Fibroblast of lung (primary cell): ENCODE measurements at places on chromosomes 11 and 22.

DNA sequence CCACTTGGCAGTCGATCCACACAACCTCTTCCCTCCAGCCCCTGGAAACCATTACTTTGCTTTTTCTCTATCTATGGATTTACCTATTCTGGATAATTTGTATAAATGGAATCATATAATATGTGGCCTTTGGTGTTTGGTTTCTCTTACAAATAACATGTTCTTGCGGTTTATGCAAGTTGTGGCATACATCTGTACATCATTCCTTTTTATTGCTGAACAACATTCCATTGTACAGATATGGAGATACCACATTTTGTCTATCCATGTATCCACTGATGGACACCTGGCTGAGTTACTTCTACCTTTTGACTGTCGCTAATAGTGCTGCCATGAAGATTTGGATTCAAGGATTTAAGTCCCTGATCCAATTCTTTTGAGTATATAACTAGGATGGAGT lies 25.1 kb downstream of the SMCO4 start:
- no peak for DNase-seq

- DNase-seq, result no peak
Observed at GRCh38 chr11:63908631-63909401, 8.1 kb downstream of the RCOR2 start.

DNA sequence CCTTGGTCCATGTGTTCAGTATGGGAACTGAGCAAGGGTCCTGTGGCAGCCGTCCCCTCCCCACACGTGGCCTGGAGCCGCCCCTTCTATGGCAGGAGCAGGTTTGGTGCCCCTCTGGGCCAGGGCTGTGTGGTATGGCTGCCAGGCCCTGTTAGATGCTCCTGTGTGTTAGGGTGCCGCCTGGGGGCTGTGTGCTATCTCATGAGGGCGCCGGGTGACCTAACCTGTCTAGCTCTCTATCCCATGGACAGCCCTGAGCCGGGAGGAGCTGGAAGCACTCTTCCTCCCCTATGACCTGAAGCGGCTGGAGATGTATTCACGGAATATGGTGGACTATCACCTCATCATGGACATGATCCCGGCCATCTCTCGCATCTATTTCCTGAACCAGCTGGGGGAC lies 34.7 kb downstream of the NAT10 start:
- no peak for DNase-seq

GRCh38 chr11:127390465-127390864 lies 389.9 kb upstream of the KIRREL3 start:
- DNase-seq, result no peak

- no peak for DNase-seq
Observed at GRCh38 chr11:100857236-100858005, 170.3 kb downstream of the ARHGAP42 start.

GRCh38 chr22:30036656-30037055 lies 43.6 kb upstream of the HORMAD2 start:
- DNase-seq, result no peak

GRCh38 chr11:44096360-44097185 lies 1.1 kb downstream of the EXT2 start:
- no peak for DNase-seq

GRCh38 chr11:76781807-76782530 lies 1.2 kb upstream of the TSKU start:
- no peak for DNase-seq

DNA sequence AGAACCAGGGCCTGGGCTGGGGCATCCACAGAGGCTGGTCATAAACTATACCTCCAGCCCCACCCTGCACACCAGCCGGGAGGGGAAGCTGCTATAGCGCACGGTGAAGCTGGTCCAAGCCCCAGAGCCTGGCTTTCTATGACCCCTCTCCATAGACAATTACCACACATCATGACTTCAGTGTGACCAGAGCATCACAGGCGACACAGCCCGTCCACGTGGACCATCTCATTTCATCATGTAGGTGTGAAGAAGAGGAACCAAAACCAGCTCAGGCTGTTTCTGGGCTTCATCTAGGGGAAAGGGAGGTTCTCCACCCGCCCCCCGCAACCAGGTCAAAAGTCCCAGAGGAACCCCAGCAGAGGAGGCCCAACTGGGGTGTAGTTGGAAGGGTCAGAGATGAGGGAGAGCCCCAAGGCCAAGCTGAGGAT lies 3.0 kb downstream of the CXCR5 start:
- no peak for DNase-seq

DNA sequence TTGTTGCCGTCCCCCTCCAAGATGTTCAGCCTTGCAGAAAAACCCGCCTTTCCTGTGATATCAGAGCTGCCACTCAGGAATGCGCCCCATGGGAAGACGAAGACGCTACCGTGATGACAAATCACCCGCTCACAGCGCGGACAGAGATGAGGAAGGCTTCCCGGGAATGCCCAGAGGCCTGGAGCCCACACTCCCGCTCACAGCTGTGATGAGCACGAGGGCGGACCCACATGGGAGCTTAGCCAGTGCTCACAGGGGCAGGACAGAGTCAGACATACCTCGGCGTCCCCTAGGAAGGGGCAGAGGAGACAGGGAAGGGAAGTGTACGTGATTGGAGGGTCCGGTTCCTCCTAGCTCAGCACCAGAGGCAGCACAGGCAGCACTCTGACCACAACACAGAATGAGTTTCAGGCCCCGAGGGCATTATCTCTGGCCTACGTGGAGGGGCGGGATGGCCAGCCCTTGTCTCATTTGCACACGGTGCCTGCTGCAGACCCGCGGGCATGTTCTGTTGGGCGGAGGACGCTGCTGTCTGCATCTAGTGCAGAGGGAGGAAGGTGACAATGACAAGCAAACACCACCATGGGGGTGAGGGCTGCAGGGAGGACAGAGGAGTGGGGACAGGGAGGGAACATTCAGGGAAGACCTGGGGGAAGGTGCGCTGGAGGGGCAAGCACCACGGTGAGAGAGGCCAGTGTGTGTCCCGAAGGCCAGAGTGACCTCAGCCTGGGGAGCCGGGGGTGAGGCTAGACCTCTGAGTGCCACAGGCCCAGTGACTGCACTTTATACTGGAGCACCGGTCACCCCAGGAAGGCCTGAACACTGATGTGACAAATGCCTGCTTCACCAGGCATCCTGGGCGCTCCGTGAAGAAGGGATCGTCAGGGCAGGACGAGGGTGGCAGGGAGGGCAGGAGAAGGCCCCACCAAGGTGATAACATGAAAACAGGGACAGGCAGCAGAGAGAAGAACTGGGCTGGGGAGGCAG lies 79.6 kb downstream of the CELSR1 start:
- DNase-seq, result peak; percentile 87

GRCh38 chr11:64229744-64230170 lies 591 bp upstream of the DNAJC4 start:
- DNase-seq, result no peak

DNA sequence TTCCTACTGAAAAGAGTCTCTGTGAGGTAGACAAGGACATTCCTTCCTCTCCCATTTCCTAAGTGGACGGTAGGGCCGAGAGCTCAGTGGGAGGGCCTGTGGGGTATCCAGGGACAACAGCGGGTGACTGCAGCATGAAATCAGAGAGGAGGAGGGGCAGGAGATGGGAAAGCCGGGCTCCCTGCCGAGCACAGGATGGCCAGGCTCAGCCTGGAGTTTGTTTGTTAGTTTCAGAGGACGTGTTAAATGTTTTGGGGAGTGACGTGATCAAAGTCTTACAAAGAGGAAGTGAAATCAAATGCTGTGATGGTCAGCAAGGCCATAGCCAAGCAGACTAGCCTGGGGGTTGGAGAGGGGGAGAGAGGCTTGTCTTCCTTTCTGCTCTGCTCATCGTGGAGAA lies 152.7 kb downstream of the ADAMTS15 start:
- peak; percentile 63 for DNase-seq

- DNase-seq, result no peak
Observed at GRCh38 chr11:101321222-101321621, 191.6 kb upstream of the PGR start.

DNA sequence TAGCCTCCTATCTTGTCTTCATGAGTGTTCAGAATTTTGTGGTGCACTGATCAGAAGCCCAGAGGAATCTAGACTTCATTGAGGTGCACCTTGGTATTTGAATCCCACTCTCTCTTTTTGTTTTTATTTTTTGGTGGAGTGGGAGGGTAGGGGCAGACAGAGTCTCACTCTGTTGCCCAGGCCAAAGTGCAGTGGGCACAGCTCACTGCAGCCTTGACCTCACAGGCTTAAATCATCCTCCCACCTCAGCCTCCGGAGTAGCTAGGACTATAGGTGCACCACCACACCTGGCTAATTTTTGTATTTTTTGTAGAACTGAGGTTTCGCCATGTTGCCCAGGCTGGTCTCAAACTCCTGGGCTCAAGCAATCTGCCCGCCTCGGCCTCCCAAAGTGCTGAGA lies 10.9 kb upstream of the ALG8 start:
- no peak for DNase-seq

DNA sequence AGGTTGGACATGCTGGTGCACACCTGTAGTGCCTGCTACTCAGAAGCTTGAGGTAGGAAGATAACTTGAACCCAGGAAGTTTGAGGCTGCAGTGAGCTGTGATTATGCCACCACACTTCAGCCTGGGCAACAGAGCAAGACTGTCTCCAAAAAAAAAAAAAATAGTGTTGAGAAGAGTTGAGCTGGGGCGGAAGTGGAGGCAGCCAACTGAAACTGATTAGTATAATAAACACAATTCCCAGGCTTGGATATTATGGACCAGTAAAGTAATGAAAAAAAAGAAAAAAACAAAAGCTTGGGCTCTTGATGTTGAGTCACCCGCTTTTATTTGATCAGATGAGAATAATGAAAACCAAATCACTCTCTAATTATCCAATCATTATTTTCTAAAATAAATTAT lies 21.0 kb downstream of the LDLRAD3 start:
- no peak for DNase-seq

- no peak for DNase-seq
Observed at GRCh38 chr11:10622957-10623791, 54.7 kb upstream of the LYVE1 start.

- peak; percentile 64 for DNase-seq
Observed at GRCh38 chr11:10304495-10305261, at the start of gene ADM. Gene ADM (plus strand): TSS chr11:10305073. CDS start chr11:10305701, 628 bp downstream.

GRCh38 chr11:32438866-32439489 lies 3.6 kb upstream of the WT1 start:
- no peak for DNase-seq

DNA sequence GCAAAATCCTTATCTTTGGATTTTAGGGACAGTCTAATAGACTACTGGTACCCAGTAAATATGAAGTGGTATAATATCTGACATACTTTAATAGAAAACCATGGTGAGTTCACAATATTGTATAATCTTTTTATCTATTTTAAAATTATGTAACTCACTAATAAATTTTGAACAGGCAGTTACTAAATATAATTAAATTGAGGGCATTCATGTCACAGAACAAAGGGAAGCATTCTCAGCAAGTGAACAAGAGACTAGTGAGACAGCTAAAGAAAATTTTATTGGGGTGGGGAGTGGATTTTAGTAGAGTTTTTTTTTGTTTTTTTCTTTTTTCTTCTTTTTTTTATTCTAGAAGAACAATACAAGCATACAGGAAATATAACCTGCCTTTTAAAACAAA lies 55.0 kb downstream of the DNAJC24 start:
- no peak for DNase-seq

DNA sequence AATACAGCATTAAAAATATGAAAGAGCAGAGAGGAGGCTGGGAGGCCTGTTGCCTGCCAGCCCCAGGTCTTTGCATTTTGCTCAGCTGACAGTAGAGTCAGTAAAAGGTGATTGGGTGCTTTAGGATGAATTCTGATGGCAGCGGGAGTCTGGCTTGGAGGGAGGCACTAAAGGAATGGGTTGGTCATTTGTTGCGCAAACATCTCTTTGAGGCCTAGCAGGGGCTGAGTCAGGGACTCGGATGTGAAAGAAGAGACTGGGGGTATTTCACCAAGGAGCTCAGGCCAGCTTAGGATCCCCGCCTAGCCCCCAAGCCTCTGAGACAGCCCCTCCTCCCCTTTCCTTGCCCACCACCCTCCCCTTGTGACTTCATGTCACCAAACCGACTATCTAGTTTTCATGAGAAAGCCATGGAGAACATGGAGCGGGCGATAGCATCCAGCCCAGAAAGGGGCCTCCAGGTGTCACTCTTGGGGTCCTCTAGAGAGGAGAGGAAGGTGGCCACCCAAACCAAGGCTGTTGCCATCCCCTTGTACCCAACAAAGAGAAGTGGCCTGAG lies 9.7 kb downstream of the DGKZ start:
- DNase-seq, result peak; percentile 47

- DNase-seq, result no peak
Observed at GRCh38 chr11:83158357-83158786, 1.4 kb downstream of the PCF11 start.

DNA sequence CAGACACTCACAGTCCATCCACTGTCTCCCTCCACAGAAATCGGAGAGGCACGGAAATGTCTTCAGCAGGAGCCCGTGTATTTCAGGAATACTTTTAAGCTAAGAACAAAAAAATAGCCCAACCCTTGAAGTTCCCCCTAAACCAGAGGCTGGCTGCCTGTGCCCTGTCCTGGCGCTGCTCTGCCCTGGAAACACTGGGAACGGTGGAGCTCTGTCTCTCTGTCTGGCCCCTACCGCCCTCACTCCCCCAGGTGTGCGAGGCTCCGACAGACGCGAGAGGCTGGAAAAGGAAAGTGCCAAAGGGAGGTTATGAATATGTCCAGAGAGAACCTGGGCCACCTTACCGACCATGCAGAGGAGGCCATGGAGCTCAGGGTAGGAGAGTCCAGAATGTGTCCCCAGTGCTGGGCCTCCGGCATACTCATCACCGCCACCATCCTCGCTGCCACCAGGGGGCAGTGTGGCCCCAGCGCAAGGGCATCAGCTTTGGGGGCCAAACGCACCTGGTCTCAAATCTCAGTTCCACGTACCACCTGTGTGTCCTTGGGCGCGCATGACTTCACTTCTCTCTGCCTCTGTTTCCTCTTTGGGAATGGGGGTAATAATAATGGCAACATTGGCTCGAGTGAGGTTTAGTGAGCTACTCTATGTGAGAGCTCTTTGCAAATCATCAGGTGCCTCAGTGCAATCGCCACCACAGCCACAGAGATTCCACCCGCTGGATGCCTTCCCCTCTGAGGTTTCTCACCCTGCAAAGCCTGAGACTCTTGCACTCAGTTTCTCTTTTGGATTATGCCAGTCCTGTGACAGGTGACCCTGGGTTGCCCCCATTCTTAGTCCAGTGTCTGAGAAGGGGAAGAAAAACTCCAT lies 10.4 kb upstream of the SLCO2B1 start:
- DNase-seq, result peak; percentile 12

DNA sequence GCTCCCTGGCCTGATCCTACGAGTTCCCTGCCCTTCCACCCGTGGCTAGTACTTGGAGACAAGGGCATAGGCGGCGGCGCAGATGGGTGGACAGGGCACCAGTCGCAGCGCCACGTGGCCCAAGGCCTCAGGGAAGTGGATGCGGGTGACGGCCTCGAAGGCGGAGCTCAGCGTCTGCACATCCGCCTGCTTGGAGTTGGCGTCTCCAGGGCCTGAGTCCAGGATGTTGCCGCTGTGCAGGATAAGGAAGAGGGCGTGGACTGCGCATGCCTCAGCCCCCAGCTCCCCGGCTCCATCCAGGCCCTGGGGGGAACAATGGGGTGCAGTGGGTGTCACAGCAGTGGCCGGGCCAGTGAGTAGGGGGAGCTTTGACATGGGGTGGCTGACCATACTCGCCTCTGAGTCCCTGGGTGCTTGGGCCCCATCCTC lies 6.6 kb downstream of the PITPNM1 start:
- DNase-seq, result no peak

- no peak for DNase-seq
Observed at GRCh38 chr22:48331691-48332220, 1495.9 kb downstream of the BRD1 start.
